ENCODE measurements at places on chromosomes 2 and 18.

DNA sequence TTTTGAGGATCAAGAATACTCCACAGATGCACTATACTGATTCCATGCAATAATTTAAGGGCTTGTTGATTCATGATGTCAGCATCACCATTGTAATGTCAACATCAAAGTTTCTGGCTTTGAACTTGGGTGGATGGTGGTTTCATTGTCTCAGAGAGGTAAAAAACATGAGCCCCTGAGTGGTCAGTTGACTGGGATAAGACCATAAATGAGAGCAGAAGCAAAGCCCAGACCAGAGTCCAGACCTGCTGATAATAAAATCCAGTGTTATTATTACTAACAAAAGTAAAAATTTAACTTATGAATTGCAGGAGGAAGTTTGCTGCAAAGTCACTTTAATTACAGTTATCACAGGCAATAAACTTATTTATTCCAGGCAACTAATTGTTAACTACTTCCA, 358.2 kb downstream of the GALNT13 start:
- no peak for DNase-seq

DNA sequence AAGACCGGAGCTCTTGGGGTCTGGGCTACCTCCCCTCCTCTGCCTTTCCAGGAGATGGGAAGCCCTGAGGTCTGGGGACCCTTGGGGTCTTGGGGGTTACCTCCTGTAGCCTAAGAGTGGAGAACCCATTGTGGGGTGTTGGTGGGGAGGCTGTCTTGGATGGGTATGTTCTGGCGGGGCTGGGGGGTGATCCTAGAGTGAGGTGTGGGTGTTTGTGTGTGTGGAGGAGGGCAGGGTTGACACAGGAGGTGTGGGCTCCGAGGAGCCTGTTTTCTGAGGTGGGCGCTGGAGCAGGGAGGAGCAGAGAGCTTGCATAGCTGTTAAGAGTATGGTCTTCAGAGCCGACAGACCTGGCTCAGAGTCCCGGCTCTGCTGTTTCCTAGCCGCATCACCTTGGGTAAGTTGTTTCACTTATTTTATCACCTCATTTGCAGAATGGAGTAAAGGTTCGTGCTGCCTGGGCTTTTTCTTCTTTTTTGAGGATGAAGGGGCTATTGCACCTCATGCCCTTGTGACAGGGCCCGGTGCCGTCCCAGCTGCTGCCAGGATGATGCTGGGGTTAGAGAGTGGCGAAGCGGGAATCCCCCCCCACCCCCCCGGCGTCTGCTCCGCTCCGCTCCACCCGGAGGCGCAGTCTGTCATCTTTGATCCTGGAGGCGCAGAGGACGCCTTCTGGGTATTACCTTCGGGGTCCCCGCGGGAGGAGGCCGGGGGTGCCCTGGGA, 17.2 kb downstream of the TET3 start:
- no peak for DNase-seq

DNA sequence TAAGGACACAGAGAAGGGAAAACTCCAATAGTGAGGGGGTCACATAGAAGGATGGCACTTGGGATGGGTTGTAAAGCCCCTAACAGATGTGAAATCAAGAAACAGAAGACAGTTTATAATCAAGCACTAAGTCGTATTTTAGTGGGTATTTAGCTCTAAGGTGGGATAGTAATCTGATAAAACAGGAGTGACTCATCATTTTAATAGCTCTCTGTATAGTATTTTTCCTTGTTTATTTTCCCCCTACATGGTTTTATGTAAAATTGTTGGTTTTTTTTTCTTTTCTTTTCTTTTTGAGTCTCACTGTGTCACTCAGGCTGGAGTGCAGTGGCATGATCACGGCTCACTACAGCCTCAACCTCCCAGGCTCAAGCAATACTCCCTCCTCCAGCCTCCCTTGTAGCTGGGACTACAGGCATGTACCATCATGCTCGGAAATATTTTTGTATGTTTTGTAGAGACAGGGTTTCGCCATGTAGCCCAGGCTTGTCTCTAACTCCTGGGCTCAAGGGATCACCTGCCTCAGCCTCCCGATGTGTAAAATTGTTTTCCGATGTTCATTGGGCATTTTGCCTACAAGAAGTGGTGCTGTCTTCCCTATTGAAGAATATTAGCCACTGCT, 142.6 kb upstream of the SERPINE2 start:
- no peak for DNase-seq

GRCh38 chr2:222819722-222820333, 41.0 kb upstream of the ACSL3 start:
- DNase-seq: no peak

GRCh38 chr2:78979380-78980151, 45.9 kb upstream of the REG3G start:
- DNase-seq: peak; percentile 59
